GM23338 (cell line): ENCODE measurements at places on chromosomes 7 and 10. TPM values are rescaled to one million over a fixed set of nuclear protein-coding genes. Genes with fewer than 3 reads are reported as not detected.

DNA sequence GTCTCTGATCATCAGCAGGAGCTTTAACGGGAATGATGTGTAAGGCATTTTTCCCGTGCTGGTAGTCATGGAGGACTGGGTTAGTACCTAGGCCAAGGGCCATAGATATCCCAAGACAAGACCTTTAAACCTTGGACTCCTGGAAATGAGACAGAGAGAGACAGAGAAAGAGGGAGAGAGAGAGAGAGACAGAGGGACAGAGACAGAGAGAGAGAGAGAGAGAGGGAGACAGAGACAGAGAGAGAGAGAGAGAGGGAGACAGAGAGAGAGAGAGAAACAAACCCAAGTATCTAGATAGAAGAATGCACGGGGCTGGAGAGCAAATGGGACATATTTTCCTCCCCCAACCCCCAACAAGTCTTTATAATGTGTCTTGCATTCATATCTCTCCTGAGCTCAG, 22.3 kb downstream of the ZC3HAV1 start:
- no peak for DNase-seq

GRCh38 chr10:72890086-72890485, 3.5 kb upstream of the OIT3 start:
- no peak for DNase-seq

TMEM270 gene
- not detected in 2 replicates for total RNA-seq

- DNase-seq, result no peak
Measured at GRCh38 chr7:3117081-3117480, 73.4 kb upstream of the CARD11 start.

GRCh38 chr7:51311166-51311565, 5.4 kb downstream of the COBL start:
- DNase-seq, result no peak

AKR1D1 gene
- total RNA-seq, result 0.14 TPM in 1 of 2 replicates, not detected in the other

NPFFR1 gene
- total RNA-seq, result 0.03 and 0.08 TPM in 2 replicates

- no peak for DNase-seq
Measured at GRCh38 chr7:92289321-92289720, 43.5 kb downstream of the ANKIB1 start.

DNA sequence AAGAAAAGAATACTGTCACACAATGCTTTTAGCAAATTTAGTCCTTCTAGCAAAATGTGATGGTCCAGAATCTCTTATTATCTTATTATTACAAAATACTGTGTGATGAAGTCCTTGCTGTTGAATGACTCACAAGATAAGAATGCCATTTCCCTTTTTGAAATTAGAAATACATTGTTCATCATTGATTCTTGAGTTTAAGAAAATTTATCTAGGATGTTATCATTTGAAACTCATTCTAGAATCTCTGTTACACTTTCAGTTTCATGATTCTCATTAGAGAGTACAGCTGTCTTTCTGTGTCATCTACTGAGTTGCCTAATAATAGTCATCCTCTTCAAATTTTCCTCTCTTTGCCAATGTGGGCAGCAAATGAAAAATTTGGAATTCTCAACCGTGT, 9.6 kb downstream of the ZKSCAN5 start:
- DNase-seq, result no peak

ANKRD1 gene
- total RNA-seq, result not detected in 2 replicates

DNA sequence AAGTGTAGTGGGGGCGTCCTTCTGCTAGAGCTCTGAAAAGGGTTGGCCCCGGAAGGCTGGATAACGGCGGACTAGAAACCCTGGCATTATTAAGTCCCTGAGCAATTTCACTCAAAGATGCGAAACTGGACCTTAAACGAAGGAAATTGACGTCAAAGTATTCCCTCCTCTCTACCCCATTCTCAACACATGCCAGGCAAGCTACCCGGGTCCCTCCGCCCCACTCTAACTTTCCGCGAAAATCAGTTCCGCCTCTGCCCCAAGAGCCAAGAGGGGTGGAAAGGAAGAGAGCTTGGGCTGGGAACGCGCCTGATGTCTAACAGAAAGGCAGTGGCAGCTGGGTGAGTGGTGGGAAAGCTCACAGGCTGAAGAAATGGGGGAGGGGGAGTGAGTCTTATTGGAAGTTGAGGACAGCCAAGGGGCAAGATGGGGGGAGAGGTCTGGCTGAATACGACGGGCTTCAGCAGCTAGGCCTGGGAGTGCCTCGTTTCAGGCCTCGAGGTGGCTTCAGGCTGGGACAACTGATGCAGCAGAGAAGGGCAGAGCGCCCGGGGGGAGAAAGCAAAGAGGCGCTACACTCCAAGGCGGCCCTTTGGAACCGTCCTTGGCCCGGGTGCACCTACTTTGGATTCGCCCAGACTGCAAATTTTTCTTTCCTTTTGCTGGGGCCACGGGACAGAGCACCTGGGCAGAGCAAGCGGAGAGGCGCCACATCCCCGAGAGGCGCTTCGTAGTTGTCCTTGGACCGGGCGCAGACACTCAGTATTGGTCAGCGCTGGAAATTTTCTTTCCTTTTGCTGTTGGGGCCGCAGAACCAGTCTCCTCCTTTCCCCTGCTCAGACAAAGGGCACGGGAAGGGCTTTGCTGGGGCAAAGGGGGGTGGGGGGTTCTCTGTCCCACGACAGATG, 2.0 kb upstream of the FEZF1 start:
- peak; percentile 94 for DNase-seq

GRCh38 chr7:2735744-2736143, 47.7 kb downstream of the AMZ1 start:
- DNase-seq, result no peak

- DNase-seq, result no peak
Measured at GRCh38 chr10:106775127-106775526, 389.4 kb downstream of the SORCS1 start.

GRCh38 chr7:115496006-115496405, 534.6 kb downstream of the TFEC start:
- no peak for DNase-seq

HABP2 gene
- not detected in 2 replicates for total RNA-seq

DNA sequence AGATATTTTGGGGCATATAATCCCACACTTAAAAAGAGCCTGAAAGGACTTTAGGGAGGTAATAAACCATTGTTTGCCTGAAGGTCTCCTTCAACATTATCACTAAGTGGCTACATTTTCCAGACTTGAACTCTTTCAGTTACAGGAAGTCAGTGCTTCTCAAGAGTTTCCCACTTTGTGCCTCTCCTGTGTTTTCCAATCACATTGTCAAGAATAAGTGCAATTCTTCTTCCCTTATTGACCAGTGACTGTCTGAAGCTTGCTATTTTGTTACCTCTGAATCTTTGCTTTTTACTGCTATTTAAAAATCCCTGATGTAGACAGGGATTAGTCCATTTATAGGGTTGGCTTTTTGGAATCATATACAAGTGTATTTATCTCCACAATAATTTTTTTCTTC, 346.7 kb upstream of the ANKRD30A start:
- no peak for DNase-seq

GRCh38 chr10:48648172-48648942, 36.3 kb upstream of the WDFY4 start:
- DNase-seq, result peak; percentile 3

- no peak for DNase-seq
Measured at GRCh38 chr7:149559711-149560110, 62.1 kb upstream of the ZNF746 start.

OR2A14 gene
- total RNA-seq, result not detected in 2 replicates

- peak; percentile 78 for DNase-seq
Measured at GRCh38 chr7:111089822-111090426, 1.0 kb upstream of the LRRN3 start.

- DNase-seq, result no peak
Measured at GRCh38 chr10:94376865-94377264, 14.1 kb upstream of the NOC3L start.

EN2 gene
- total RNA-seq, result not detected in 2 replicates

GRCh38 chr10:12459762-12460161, 110.4 kb downstream of the CAMK1D start:
- no peak for DNase-seq

- no peak for DNase-seq
Measured at GRCh38 chr7:74362266-74362665, 73.1 kb downstream of the CLIP2 start.

- no peak for DNase-seq
Measured at GRCh38 chr10:78768041-78768835, 300.5 kb upstream of the ZMIZ1 start.

DNA sequence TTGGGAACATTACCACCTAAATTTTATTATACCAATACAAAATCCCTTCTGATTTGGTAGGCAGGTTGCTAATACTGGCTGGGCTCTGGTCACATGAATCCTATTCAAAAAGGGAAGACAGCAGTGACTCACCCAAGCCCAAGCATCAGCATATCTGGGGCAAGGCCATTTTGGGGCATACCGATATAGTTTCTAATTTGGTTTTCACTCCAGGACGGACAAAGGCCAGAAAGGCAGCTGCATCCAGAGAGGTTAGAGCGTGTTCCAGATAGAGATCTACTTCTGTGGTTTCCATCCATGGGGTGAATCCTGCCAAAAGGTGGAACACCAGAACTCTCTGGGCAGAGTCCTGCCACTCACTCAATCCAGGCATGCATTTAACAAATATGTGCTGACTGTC, 335.8 kb downstream of the ELMO1 start:
- no peak for DNase-seq

MYH16 gene
- not detected in 2 replicates for total RNA-seq

- DNase-seq, result peak; percentile 49
Measured at GRCh38 chr10:71638064-71638821, 81.3 kb downstream of the C10orf105 start.

- DNase-seq, result no peak
Measured at GRCh38 chr10:131469551-131469950, 158.0 kb upstream of the TCERG1L start.

GRCh38 chr10:131213741-131214505, 97.6 kb downstream of the TCERG1L start:
- DNase-seq, result no peak

GPC2 gene
- total RNA-seq, result 48.8 and 53.6 TPM in 2 replicates

PNLIPRP1 gene
- total RNA-seq, result not detected in 2 replicates

- peak; percentile 84 for DNase-seq
Measured at GRCh38 chr7:37916673-37917660, at the start of gene SFRP4. TSS of gene SFRP4 (minus strand) at chr7:37916817. CDS start at chr7:37916537, 280 bp downstream.

CLDN12 gene
- total RNA-seq, result 48.5 and 52.1 TPM in 2 replicates

DNA sequence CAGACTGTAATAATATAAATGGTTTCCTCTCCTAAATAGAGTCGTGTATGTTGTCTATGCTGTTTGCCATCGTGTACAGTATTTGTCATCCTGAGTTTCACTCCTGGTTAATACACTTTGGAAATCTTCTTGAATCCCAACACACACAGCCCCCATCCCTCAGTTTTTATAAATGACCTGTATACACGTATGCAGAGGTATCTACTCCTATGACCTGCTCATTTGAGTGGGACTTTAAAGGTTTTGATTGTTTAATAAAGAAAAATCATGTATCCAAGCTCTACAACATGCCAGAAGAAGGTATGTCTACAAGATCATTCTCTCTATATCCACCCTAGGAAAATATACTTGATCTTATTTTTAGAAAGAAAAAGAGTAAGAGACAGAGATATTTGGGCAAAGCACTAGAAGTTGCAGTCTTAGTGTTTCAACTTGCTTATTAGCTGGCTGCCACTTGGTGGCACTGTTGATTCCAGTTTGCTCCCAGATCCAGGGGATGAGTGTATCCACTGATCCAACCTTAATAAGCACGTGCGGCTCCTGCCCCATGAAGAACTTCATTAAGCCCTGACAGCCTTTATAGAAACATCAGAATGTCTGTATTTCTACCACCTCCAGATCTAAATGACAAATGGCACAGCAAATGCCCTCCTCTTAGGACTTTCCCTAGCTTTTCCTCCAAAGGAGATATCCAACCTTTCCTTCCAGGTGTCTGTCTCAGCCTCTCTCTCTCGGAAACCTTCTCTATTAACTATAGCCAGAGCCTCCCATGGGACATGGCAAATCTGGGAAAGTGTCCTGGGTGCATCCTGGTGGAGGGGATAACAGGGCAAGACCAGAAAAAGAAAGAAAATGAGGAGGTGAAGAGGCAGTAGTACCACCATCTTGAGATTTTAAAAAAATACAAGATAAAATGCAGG, 181.6 kb upstream of the NEBL start:
- DNase-seq, result peak; percentile 89

- DNase-seq, result no peak
Measured at GRCh38 chr10:44070282-44070681, 314.6 kb downstream of the CXCL12 start.

- no peak for DNase-seq
Measured at GRCh38 chr10:47182934-47183703, 116.9 kb upstream of the GDF10 start.

RAB19 gene
- total RNA-seq, result 5.2 and 15.0 TPM in 2 replicates

FLNC gene
- 9.4 and 11.8 TPM in 2 replicates for total RNA-seq

GRCh38 chr7:55044791-55045190, 26.0 kb downstream of the EGFR start:
- no peak for DNase-seq

WEE2 gene
- 0.16 TPM in 1 of 2 replicates, not detected in the other for total RNA-seq

PRLHR gene
- 0.24 TPM in 1 of 2 replicates, not detected in the other for total RNA-seq

GRCh38 chr7:106317971-106318370, 33.2 kb upstream of the NAMPT start:
- no peak for DNase-seq

GRCh38 chr7:26153823-26154783, 2.1 kb downstream of the NFE2L3 start:
- DNase-seq, result peak; percentile 93

- DNase-seq, result no peak
Measured at GRCh38 chr10:10307551-10307950, 710.1 kb upstream of the CELF2 start.

DNA sequence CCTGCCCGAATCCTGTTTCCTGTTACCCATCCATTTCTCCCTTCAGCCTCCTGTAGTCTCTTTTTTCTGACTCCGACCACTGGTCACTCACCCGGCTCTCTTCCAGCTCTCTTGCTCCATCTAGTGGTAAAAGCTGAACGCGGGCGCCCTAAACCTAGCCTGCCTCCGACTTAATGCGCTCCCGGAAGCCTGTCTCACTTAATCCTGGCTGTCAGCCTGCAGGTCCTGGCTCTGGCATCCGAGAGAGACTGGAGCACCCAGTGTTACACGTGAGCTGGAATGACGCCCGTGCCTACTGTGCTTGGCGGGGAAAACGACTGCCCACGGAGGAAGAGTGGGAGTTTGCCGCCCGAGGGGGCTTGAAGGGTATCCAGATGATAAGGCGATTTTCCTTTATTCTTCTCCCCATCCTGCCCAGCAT, 10.3 kb downstream of the SUMF2 start:
- peak; percentile 92 for DNase-seq

- DNase-seq, result no peak
Measured at GRCh38 chr7:71486856-71487628, 355.1 kb downstream of the GALNT17 start.

UCN3 gene
- not detected in 2 replicates for total RNA-seq

GRCh38 chr7:48563334-48563733, 361.0 kb upstream of the CDC14C start:
- DNase-seq, result no peak

MYO3A gene
- 7.2 and 10.7 TPM in 2 replicates for total RNA-seq
